Thoracic aorta (tissue), 2 donors: ENCODE measurements at places on chromosomes 5 and 9. TPM values are rescaled to one million over a fixed set of nuclear protein-coding genes. Genes with fewer than 3 reads are reported as not detected.
A peak's percentile ranks its signal among the peaks of the same experiment; 100 is the strongest.

NDUFB6 gene
- 20.9 TPM for total RNA-seq

GRCh38 chr9:120383999-120384924 is 195.7 kb downstream of the CDK5RAP2 start:
- H3K4me1 ChIP-seq: peaks cover 56% of the 10 kb centered on the region
- H3K4me3 ChIP-seq: no peak overlapping the region

- no peak for DNase-seq
- H3K4me1 ChIP-seq: peaks cover 3% of the 10 kb centered on the region
Measured at GRCh38 chr5:54867310-54867944, 118.0 kb downstream of the ESM1 start.

- peak within 1 kb of the TSS; percentile 95 for H3K4me3 ChIP-seq
- no peak for DNase-seq
- H3K4me1 ChIP-seq: peaks cover 34% of the 10 kb centered on the region
- H3K27ac ChIP-seq: peak within 1 kb of the TSS; percentile 78
- peaks cover 2% of the 10 kb centered on the region for H3K36me3 ChIP-seq
Measured at GRCh38 chr9:88991066-88992034, at the start of gene S1PR3. S1PR3 (plus strand) TSS chr9:88991468; CDS start chr9:89001201, 9,733 bp downstream.

DNA sequence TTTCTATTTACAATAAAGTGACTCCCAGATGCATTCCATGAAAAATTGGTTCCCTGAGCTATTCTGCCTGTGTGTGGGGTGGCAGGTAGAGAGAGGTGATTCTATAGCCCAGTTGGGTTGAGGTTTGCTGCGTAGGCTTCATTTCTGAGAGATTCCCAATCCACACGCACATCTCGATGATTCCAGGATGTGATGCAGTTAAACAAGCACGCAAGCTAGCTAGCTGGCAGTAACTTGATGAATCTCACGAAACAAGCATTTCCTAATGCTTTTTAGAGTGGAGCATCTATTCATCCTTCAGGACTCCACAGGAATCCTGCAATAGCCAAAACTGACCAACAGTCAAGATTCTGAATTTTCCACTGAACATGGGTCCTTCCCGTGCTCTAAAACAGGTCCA is 43.8 kb upstream of the CER1 start:
- no peak overlapping the region for H3K27ac ChIP-seq
- H3K27me3 ChIP-seq: no peaks in the 10 kb centered on the region
- no peaks in the 10 kb centered on the region for H3K4me1 ChIP-seq
- H3K4me3 ChIP-seq: no peak overlapping the region
- H3K36me3 ChIP-seq: peaks cover 6% of the 10 kb centered on the region
- no peak for DNase-seq
